ENCODE measurements at places on chromosomes 12 and 14.
A peak's percentile ranks its signal among the peaks of the same experiment; 100 is the strongest.

DNA sequence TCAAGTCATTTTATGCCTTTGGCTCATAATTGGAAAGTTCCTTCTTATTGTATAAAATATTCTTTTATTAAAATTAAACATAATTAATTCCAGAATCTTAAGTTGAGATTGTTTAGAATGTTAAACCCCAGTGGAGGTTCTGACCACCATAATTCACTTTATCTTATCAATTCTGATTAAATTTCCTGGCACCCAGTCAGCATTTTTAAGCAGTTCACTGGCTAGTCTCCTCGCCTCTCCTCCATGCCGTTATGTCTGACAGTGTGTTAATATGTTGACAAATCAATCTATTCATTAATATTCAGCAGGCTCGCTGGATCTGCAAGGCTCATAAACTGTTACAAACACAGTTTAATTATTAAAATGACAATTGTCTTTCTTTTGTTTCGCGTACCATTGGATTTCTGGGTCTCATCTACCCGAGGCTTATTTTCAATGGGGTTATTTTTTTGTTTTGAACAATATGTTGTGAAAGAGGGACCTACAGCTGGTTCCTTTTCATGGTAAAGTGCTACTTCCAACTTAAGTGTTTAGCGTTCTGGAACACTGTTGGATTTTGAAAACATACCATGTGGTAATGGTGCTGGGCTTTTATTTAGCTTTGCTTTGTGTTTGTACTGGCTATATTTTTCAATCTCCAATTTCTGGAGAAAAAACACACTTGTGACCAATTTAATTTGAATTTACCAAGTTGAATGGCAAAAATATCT is 339.7 kb downstream of the PRKD1 start:
- no peak for DNase-seq

- no peak for DNase-seq
Observed at GRCh38 chr12:72872996-72873395, 600.8 kb downstream of the TRHDE start.

DNA sequence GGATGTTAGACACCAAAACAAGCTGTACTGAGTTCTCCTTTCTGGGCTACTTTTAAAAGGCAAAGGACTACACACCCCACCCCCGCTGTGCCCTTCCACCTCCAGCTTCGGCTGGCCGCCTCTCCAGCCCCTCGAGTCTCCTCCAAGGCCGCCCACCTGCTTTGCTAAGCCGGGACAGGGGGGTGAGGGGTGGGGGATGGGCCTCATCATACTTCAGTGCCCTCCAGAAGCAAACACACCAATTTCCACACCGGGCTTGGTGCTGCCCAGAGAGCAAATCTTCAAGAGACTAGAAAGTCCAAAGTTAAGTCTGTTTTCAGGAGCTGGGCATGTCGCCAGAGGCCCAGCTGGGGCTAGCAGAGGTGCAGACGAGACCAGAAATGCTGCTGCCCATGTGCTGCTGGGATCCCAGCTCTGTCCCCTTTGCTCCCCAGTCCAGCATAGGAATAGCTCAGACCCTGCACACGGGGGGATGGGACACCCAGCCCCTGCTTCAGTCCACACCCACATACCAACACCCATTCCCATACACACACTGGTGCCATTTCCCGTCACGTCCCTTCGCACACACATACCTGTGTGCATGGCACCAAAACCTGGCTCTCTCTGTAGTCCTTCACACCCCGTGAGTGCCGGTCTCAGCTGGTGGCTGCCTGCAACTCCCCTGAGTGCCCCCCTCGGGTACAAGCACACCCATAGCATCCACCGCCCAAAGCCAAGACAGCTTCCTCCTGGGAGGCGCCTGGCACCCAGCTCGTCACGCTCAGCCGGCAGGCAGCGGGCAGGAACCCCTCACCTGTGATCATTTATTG is 1.0 kb downstream of the SLC6A12 start:
- no peak for DNase-seq

- peak; percentile 23 for DNase-seq
Observed at GRCh38 chr12:121668750-121669520, 519 bp downstream of the MORN3 start.

GRCh38 chr12:39044754-39045153 is 139.4 kb upstream of the CPNE8 start:
- DNase-seq = no peak

GRCh38 chr14:71701990-71702389 is 230.2 kb upstream of the RGS6 start:
- no peak for DNase-seq

GRCh38 chr12:109815757-109816617 is 17.2 kb downstream of the TRPV4 start:
- DNase-seq = no peak

- no peak for DNase-seq
Observed at GRCh38 chr12:15320881-15321280, 1.4 kb upstream of the PTPRO start.

GRCh38 chr12:81896771-81897170 is 137.6 kb upstream of the PPFIA2 start:
- no peak for DNase-seq

Measured in AG10803 (cell line).